ENCODE measurements at places on chromosomes 5 and 9. TPM values are rescaled to one million over a fixed set of nuclear protein-coding genes. Genes with fewer than 3 reads are reported as not detected.

Gene ANKRD33B
- total RNA-seq: 5.7 TPM

Gene EGFLAM
- total RNA-seq: 132 TPM

Gene CHSY3
- total RNA-seq: 4.8 TPM

Gene GADD45G
- total RNA-seq: 10.9 TPM

Gene FIBCD1
- not detected for total RNA-seq

Gene TEX48
- not detected for total RNA-seq

Gene WDR41
- 38.8 TPM for total RNA-seq

Gene TRIM7
- total RNA-seq: 3.0 TPM

Gene PCDHGA1
- total RNA-seq: 0.48 TPM

Gene SIGMAR1
- 48.3 TPM for total RNA-seq

Gene PRKACG
- not detected for total RNA-seq

Gene SHC3
- 1.8 TPM for total RNA-seq

Gene ORM2
- total RNA-seq: not detected

Gene SMIM33
- not detected for total RNA-seq

Gene TMEM8B
- total RNA-seq: 6.7 TPM
